A673 (cell line): ENCODE measurements at places on chromosomes 3 and 15. TPM values are rescaled to one million over a fixed set of nuclear protein-coding genes. Genes with fewer than 3 reads are reported as not detected.

The CORO2B gene
- total RNA-seq = 3.8 and 4.4 TPM in 2 replicates

The HDAC11 gene
- 1.0 and 2.5 TPM in 2 replicates for total RNA-seq

- peak; percentile 46 for DNase-seq
- H3K4me3 ChIP-seq = no peak overlapping the region
- no peaks in the 10 kb centered on the region for H3K36me3 ChIP-seq
- peaks cover 27% of the 10 kb centered on the region for H3K4me1 ChIP-seq
- H3K27me3 ChIP-seq = no peaks in the 10 kb centered on the region
These were observed 54.7 kb downstream of the TP63 start for GRCh38 chr3:189685860-189686259.

- H3K4me1 ChIP-seq = no peaks in the 10 kb centered on the region
- H3K27ac ChIP-seq = no peak overlapping the region
- no peaks in the 10 kb centered on the region for H3K36me3 ChIP-seq
- no peak overlapping the region for H3K4me3 ChIP-seq
These were observed 64.0 kb upstream of the CDAN1 start for GRCh38 chr15:42800731-42801474.

GRCh38 chr15:61889706-61890105 lies 170.5 kb downstream of the VPS13C start:
- no peaks in the 10 kb centered on the region for H3K4me1 ChIP-seq
- no peaks in the 10 kb centered on the region for H3K27me3 ChIP-seq
- H3K4me3 ChIP-seq = no peak overlapping the region
- H3K36me3 ChIP-seq = no peaks in the 10 kb centered on the region
- DNase-seq = no peak

- no peak overlapping the region for H3K27ac ChIP-seq
- no peaks in the 10 kb centered on the region for H3K27me3 ChIP-seq
- no peak for DNase-seq
- H3K4me3 ChIP-seq = no peak overlapping the region
These were observed 81.8 kb upstream of the UBE2E1 start for GRCh38 chr3:23723930-23724329.
